ENCODE measurements at places on chromosomes 16 and 17.

DNA sequence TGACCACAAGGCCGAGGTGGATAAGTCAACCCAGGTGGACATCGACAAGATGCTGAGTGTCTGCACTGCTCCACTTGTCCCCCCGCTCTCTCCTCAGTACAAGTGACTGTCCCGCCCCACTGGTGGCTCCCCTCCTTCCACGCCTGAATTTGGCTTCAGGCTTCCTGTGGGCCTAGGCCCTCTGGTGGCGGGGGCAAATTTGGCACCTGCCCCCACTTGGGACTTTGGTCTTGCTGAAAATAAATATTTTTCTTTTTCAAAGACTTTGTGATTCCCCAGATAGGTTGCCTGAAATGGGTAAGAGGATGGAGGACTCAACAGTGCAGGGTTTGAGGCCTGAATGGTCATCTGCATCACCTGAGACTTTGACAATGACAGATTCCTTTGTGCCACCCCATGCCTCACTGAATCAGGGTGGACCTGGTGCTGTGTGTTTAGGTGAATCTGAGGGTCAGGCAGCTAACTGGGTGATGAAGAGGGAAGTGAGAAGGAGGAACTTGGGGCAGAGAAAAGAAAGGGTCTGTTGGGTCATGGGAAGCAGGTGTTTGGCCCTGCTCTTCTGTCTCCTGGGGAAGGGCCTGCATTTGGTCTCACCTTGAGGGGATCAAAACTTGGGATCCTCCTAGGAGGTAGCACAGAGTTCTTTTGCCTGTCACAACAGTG is 2.0 kb downstream of the C16orf86 start:
- no peak for DNase-seq

DNA sequence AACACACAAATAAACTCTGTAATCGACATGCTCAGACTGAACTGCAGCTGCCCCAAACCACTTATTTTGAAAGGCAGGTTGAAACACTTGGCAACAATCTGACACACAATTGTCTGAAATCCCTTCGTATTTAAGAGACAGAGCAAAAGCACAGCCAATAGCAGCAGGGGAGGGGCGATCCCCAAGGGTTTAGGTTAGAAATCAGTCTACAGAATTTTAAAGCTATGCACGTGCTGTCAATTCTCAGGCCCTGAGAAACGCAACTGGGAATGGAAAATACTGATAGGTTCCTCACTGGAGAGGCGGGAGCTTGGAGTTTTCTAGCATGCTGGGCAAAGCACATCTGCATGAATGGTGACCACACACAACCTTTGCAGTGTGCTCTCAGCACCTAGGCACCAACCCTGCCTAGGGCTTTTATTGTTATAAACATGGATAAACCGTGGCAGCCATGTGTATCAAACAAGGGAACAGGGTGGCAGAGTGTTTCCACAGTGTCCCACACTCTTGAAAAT is 168.0 kb downstream of the AATF start:
- no peak for DNase-seq

DNA sequence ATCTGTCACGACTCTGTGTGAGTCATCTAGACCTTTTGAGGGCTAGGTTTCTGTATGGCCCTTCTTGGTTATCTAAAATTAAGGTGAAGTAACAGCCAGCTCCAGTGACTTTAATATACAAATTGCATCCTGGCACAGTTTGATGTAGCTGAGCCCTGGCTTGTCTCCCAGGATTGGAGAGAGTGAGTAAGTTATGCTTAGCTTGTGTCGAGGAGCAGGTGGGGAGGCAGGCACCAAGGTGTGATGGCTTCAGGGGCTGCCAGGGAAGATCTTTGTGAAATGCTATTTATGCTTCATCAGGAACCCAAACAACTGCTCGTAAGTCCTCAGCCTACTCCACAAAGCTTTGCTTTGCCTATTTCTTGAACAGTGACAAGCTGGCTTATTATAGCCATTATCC is 261.2 kb downstream of the HS3ST4 start:
- no peak for DNase-seq

DNA sequence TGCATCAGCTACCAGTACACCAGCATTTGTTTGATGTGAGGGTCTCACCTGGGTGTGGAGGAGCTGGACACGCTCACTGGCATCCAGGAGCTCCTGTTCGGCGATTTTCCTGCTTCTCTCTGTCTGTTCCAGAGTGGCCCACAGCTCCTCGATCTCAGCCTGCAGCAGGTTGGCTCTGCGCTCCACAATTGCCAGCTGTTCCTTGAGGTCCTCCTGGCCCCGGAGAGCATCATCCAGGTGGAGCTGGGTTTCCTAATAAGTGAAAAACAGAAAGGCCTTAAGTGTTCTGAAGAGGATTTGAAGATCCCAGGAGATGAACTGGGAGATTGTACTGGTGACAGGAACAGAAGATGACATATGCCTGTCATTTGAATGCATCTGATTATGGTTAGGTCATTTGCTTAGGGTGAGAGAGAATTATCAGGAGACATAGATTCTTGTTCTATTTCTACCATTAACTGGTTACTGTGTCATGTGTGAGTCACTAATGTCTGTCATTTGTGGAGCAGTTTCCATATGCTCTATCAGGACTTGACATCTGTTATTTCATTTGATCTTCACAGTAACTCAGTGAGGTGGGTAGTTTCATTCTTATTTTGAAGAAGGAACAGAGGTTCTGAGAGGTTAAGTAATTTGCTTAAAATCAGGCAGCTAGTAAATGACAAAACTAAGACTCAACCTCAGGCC is 21.5 kb upstream of the MYH13 start:
- DNase-seq = no peak

DNA sequence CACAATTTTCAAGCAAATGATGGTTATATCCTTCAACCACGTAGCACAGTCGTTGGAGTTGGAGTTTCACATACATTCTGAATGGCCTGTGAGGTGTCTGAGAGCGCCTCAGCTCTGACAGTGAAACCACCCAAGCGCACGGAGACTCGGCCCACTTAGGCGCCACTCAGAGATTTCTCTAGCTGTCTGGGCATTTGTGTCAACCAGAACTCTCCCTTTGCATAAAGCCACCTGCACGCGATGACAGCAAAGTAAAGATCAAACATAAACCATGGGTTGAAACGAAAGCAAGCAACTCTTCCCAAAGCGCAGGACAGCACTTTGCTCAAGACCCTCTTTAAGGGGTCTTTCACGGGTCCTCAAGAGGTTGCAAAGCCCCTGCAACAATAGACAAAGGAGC is 533 bp downstream of the SLC6A4 start:
- DNase-seq = no peak

DNA sequence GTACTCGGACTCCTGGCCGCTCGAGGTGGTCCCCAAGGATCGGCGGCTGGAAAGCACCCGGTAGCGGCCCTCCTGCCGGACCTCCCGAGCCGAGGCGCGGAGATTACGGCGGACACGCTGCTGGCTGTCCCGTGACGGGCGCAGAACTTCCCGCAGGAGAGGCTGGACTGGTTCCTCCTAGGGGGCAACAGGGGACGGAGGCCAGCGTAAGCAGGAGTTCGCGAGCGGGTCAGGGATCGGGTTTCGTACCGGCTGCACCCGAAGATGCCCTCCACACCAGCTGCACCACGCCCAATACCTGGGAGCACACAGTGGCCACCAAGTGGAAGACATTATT is 341 bp downstream of the SLC7A6OS start:
- DNase-seq = no peak

Measured in T-helper 9 cell (primary cell).